Frontal cortex (tissue), 4 donors: ENCODE measurements at places on chromosomes 6 and 20.

- peak; percentile 4 for DNase-seq
Observed at GRCh38 chr6:123415844-123416468, 220.8 kb downstream of the TRDN start.

- no peak for DNase-seq
Observed at GRCh38 chr20:13261460-13262301, 40.6 kb downstream of the ISM1 start.

- DNase-seq: no peak
Observed at GRCh38 chr20:51643390-51643789, 100.9 kb upstream of the NFATC2 start.

- no peak for DNase-seq
Observed at GRCh38 chr6:52538252-52538900, 38.5 kb downstream of the TRAM2 start.

DNA sequence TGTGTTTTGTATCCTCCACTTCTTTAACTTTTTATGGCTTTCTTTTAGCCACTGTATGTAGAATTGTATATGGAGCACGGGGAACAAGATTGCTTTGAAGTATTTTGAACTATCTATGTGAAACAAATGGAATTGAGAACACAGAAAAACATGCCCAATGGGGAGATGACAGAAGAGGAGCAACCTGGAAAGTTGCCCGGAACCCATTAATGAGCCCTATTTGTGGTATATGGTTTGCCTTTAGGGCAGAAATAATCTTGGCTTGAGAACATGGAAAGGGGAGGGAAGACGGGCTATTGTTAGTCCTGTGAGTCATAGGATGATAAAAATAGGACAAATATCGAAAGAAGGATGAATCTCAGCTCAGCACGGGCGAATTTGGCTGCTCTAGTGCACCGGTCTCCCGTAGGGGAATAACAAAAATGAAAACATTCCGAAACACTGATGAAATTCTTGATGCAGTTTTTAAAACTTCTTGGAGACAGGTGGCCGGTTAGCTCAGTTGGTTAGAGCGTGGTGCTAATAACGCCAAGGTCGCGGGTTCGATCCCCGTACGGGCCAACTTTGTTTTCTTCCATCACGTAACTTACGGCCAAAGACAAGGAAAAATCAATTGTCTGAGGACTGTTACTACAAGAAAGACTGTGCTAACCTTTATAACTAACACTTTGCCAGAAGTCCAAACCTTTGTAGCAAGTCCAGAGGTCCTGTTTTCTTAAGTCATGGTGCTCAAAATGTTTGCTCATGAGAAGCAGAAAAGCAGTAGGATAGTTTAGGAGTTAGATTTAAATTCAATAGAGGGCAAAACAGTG, 15.7 kb downstream of the HMGN4 start:
- DNase-seq: no peak

DNA sequence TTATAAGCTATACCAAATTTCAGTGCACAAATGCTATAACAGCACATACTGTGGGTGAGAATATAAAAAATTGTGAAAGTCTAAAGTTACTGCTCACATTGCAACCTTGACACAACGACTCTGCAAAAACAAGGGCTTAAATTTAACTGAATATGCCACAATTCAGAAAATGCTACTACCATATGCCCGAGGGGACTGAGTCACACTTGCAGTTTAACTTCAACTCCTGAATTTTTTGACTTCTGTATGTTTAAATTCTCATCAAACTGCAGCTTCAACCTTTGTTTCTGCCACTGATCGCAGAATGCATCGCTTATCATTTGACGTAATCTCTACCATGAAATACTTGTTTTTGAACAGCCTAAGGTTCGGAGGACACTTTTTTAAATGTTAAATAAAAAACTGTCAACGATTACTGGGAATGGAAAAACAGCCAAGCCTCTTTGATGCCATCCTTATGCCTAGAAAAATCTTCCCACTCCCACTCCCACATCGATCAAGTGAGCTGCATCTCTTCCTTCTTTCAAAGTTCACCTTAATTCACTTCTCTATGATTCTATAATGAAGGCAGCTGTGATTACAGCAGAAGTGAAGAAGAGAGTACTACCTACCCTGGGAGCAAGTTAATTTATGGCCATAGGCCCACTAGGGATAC, 136.5 kb downstream of the ATXN1 start:
- DNase-seq: no peak

- no peak for DNase-seq
Observed at GRCh38 chr6:107408714-107409113, 50.6 kb downstream of the PDSS2 start.

DNA sequence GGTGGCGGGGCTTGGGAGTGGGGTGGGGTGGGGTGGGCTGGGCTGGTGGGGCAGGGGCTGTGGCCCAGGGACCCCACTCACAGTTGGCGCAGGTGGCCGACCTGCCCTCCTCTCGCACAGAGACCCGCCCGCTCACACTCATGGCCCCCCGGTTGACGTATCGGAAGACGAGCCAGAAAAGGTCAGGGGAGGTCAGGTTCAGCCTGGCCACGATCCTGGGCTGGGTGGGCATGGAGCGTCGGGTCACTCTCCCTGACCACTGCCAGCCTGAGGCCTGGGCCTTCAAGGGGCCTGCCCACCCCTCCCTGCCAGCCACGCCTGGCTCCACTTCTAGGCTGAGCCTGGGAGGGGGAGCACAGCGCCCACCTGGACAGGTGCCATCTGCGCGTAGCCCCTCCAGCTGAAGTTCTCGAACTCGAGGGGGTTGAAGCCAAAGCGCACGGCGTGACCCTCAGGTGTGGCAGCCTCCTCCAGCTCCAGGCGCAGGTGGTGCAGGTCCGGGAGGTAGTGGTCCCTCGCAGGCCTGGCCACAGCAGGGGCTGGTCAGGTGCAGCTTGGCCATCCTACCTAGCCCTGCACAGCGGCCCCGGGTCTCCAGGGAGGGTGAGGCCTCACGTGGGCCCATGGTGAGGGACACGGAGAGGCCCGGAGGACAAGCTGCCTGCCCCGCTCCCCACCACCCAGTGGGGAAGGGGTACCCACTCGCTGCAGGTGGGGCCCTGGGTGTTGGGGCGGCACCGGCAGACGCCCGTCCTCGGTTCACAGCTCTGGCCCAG, 31.2 kb downstream of the ADRM1 start:
- DNase-seq: no peak

- DNase-seq: no peak
Observed at GRCh38 chr6:84357631-84358030, 130.2 kb upstream of the CEP162 start.

DNA sequence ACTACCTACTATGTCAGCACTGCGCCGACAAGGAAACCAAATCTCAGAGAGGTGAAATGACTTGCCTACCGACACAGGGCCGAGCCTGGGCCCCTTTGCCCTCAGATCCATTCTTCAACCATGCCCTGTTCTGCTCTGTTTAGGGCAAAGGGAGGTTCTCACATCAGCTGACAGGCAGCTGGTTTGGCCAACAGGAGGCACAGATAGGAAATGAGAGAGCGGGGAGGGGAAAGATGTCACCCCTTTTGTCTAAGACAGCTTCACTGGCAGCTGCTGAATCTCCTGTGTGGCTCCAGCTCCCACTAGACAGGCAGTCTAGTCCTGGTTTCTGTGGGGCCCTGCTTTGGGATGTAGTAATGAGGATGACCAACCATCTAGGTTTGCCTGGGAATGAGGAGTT, 158.7 kb downstream of the TMEM200A start:
- DNase-seq: no peak

DNA sequence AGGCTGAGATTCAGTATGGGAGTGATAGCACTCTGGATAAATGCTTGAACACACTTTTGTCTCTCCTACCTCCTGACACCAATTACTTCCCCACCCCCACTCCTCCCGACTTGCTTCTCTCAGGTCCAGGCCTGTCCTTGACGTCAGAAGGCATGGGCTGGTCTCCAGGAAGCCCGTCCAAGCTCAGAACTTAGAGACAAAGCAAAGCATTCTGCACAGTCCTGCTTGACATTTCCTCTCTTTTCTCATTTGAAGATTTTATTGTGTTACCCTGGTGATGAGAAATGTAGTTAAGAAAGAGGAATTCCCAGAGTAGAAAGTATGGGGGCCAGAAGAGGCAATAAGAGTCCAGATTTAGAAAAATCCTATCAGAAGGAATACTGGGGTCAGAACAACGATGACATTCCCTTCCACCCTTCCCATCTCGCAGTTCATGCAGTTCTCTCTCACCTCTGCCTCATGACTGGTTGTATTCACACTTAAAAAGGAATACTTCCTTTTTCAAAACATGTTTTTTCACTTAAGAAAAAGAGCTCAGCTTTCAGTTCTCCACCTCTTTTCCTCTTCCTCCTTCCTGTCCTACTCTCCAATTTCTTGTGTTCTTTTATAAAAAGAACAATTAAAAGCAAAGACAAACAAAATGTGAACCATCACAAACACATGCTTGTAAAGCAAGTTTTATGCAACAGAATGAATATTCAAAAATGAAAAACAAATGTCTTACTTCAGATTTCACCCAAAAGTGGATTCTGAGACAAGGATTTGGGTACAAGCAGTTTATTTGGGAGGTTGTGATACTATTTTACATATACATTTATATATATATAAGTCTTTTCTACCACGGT, 18.5 kb upstream of the FAM184A start:
- no peak for DNase-seq

GRCh38 chr6:155678361-155678760, 222.7 kb upstream of the NOX3 start:
- DNase-seq: no peak

DNA sequence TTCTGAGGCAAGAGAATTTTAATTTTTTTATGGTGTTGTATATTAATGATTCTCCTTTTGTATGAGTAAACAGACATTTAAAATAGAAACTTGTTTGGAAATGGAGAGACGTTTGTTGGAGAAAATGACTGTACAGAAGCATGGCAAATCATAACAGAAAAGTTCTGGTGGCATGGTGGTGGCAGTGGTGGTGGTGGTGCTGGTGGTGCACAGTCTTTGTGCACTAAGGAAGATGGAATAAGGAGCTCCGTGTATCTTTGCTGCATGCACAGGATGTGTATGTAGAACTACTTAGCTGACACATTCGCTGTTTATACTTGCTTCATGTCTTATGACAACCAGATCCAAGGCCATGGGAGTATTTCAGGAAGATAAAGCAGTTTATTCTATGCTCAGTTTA, 294.9 kb downstream of the UTRN start:
- DNase-seq: no peak

GRCh38 chr6:10451828-10452509, 37.1 kb upstream of the TFAP2A start:
- DNase-seq: no peak

GRCh38 chr6:70995411-70995810, 38.6 kb upstream of the B3GAT2 start:
- no peak for DNase-seq

DNA sequence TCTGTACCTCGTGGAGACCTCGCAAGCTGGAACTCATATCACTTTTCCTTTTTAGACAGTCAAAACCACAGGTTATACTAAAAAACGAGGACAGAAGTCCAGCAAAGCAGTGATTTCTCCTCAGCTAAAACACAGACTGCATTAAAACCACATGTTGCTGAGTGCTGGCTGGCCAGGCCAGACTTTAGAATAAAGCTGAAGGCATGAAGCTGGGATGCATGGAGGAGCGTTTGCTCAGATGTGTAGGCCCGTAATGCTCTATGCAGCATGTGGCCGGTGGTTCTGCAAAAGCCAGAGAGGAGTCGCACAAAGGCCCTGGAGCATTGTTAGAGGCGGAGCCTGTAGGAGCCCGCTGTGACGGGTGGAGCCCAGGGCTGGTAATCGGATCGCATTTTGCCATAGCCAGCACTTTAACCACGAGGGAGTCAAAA, 83.6 kb downstream of the SMOC2 start:
- DNase-seq: no peak

GRCh38 chr6:22726966-22727365, 157.6 kb downstream of the HDGFL1 start:
- DNase-seq: no peak

- peak; percentile 8 for DNase-seq
Observed at GRCh38 chr6:31586599-31587281, 663 bp downstream of the LST1 start.

DNA sequence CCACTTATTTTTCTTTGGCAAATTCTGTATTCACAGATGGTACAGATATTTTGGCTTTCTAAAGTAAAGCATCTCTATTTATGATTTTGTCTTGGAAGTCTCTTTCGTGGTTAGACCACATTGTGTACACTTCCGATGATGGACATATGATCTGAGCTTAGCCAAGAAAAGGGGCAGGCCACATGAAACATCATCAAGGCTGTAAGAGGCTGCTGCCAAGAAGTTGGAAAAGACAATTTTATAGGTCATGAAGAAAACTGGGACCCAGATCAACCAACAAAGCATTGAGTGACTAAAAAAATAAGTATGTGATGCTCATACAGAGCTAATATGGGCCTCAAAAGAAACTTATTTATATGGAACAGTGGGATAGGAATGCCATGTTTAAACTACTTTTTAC, 266.4 kb downstream of the HAO1 start:
- DNase-seq: no peak

DNA sequence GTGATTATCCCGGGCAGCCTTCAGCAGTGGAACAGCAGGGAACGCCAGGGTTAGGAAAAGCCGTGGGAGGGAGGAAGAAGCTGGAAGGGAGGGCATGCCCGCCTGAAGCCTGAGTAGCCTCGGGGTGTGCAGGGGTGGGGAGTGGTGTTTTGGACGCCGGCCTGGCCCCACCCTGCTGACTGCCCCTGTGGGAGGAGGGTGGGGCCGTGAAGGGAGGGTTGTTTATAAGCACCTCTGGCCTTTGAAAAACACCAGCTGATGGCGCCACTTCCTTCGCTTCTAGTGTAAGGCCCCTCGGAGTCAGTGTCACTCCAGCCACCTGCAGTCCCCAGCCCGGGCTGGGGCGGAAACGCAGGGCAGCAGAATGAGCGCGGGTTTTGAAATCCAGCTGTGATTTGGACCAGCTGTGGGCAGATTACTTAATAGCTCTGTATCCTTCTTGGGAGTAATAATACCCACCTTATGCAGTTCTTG, 52.8 kb upstream of the BMP6 start:
- no peak for DNase-seq

- DNase-seq: no peak
Observed at GRCh38 chr6:39225543-39225942, 3.7 kb downstream of the KCNK5 start.

GRCh38 chr6:134347885-134348805, 30.2 kb upstream of the SGK1 start:
- DNase-seq: no peak

DNA sequence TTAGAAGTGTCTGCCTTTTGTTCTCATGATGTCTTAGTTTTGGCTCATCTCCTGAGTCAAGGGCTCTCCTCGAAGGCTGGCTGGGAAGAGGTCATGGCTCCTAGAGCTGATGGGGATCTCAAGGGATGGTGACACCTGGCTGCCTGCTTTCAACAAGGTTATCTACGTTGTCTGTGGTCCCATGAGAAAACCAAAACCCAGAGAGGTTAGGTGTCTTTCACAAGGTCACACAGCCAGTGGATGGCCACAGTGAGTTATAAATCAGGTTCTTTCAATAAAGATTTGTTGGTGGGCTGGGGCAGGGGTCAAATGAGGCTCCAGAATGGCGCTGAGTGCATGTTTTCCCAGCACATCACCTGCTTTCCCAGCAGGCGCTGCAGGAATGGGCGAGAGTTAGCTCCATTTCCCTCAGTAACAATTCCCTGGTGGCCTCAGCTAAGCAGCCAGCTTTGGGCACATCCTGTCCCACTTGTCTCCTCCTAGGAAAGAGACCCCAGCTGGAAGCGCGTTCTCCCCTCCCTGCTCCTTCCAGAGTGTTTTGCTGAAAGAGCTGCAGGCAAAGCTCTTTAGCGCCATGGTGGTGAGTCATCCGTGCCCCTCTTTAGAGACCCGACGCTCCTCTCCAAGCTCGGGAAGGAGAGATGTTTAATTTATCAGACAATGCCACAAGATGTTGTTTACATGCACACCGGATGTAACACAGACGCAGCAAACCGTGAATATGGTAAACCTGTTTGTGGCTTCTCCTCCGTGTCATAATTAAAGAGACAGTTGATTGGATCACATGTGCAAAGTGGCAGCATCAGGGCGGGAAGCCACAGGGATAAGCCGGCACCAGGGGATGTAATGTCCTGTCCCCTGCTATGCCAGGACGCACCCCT, 109.7 kb downstream of the LRFN2 start:
- peak; percentile 26 for DNase-seq
